ENCODE measurements at places on chromosomes 13 and 19.

DNA sequence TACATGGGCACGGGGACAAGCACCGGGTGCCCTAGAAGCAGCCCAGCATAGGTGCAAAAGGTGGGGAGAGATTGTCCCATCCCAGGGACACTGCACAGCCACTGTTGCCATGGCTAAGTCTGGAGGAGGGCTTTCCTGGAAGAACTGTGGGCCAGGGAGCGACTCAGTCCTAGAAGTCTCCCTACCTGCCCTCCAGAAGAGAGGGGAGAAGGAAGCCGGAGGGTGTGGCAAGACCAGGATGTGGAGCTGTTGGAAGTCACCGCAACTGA, 2.3 kb upstream of the FBN3 start:
- no peak for DNase-seq

- peak; percentile 80 for DNase-seq
Measured at GRCh38 chr19:24086974-24087595, at the start of gene ZNF254. Gene ZNF254 (plus strand): TSS chr19:24087187. CDS start chr19:24087308, 121 bp downstream.

- no peak for DNase-seq
Measured at GRCh38 chr19:46218160-46218559, 11.4 kb upstream of the IGFL1 start.

- DNase-seq, result no peak
Measured at GRCh38 chr19:38606131-38606530, 11.6 kb downstream of the MAP4K1 start.

GRCh38 chr13:80562433-80563156, 221.7 kb upstream of the SPRY2 start:
- DNase-seq, result no peak

DNA sequence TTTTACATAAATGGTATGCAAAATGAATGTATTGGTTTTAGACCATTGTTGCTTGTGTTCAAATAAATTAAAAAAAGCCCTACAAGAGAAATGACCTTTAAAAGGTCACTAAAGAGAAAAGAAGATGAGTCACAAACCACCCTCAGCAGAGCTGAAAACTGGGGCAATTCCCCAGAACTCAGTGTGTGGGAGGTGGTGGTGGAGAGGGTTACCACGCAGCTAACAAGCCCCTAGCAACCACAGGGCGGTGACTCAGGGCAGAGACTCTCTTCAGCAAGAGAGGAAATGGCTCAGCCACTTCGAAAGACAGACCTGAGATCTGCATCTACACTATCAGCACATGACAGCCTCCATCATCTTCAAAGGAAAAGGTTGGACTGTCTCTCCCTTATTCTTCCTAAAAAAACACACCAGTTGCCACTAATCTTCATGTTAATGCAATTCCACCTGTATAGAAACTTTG, 29.4 kb upstream of the NDFIP2 start:
- no peak for DNase-seq

DNA sequence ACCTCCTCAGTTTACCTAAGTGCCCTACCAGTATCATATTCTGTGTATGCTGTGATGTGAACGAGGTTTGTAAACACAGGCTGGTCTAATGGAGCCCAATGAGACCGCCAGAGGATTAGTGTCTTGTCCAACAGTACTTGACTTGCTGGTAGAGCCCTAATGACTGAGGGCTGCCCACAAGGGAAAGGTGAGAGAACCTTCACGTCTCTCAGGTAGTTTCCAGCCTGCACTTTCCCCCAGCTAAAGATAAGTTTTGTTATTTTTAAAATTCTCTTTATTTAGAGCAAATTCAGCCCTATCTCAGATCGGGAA, 498 bp upstream of the RBM26 start:
- DNase-seq, result no peak

GRCh38 chr19:47176627-47177090, 46.0 kb downstream of the SAE1 start:
- no peak for DNase-seq

DNA sequence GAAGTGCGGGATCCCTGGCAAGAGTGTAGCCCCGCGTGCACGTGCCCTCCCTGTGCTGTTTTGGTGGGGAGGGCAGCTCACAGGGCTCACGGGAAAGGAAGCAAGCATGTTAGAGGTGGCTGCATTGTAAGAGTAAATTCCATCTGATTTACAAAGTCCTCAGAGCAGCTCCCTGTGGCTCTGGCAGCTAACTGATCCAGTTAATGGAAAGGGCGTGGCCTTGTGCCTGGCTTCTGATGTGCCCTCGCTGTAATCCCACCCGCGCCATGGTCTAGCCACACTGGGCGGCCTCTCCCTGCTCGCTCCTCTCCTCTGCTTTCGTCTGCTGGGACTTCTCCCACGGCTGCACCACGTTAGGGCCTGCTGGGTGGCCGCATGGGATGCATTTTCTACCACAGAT, 258.5 kb downstream of the FGF9 start:
- no peak for DNase-seq

DNA sequence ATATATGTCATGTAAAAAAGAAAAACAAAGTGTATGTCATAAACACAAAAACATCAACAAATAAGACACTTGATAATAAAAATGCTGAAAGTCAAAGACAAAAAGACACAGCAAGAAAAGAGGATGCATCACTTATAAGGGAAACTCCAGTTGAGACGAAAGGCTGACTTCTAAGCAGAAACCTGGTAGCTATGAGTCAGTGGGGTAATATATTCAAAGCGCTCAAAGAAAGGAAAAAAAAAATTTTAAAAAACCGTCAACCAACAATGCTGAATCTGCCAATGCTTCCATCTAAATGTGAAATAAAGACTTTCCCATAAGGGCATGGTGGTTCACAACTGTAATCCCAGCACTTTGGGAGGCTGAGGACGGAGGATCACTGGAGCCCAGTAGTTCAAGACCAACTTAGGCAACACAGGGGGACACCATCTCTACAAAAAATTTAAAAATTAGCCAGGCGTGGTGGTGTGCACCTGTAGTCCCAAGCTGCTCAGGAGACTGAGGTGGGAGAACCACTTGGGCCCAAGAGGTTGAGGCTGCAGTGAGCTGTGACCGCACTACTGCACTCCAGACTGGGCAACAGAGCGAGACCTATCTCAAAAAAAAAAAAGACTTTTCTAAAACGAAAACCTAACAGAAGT, 24.0 kb downstream of the USP12 start:
- DNase-seq, result no peak

GRCh38 chr19:38361633-38362075, 12.7 kb upstream of the PSMD8 start:
- DNase-seq, result peak; percentile 37

DNA sequence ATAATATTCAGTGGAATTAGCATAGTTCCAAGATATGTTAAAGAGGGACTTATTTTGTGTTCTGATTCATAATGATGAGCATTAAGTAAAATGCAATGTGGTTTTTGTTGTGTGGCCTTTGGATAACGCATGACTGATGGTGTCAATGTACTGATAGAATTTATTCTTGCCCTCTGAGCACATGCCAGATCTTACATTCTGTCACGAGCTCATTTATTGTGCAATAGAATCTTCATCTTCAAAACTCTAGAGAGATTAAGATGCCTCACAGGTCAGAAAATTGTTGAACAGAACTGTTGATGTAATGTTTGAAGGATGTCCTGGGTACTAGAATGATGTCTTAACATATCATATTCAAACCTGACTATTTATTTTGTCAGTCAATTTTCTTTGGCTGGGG, 148.0 kb upstream of the HTR2A start:
- DNase-seq, result no peak

DNA sequence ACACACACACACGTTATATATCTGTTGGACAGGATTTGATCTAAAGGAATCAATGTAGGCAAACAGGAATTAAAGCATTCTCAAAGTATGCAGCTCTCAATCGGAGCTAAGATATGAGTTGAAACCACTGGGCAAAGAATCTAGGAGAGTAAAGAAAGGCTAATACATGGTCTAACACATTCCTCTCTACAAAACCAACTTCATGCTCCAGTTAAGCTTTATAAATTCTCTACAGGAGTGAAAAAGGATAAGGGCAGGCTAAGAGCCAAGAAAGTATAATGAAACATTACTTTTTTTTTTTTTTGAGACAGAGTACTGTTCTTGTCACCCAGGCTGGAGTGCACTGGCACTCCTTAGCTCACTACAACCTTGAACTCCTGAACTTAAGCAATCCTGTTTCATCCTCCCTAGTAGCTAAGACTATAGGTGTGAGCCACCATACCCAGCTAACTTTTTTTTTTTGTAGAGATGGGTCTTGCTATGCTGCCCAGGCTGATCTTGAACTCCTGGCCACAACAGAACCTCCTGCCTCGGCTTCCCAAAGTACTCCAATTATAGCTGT, 10.6 kb downstream of the FBXL3 start:
- no peak for DNase-seq

DNA sequence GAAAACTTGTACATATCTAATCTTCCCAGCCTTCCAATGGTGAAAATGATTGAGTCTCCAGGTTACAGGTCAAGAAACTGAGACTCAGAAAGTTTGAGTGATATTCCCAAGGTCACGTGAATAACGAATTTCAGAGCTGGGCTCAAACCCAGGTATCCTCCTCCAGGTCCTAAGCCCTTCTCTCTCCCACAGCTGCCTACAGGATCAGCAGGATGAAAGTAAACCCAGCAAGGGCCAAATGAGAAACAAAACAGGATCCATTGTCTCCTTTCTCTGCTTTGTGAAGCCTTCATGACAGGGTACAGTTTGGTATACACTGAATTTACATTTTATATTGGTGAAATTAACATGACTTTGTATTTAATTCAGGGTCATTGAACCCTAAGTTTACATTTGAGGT, 208.1 kb downstream of the RBM26 start:
- DNase-seq, result no peak

- no peak for DNase-seq
Measured at GRCh38 chr13:80860845-80861244, 519.9 kb upstream of the SPRY2 start.

- DNase-seq, result no peak
Measured at GRCh38 chr19:48169578-48169938, 586 bp downstream of the LIG1 start.

DNA sequence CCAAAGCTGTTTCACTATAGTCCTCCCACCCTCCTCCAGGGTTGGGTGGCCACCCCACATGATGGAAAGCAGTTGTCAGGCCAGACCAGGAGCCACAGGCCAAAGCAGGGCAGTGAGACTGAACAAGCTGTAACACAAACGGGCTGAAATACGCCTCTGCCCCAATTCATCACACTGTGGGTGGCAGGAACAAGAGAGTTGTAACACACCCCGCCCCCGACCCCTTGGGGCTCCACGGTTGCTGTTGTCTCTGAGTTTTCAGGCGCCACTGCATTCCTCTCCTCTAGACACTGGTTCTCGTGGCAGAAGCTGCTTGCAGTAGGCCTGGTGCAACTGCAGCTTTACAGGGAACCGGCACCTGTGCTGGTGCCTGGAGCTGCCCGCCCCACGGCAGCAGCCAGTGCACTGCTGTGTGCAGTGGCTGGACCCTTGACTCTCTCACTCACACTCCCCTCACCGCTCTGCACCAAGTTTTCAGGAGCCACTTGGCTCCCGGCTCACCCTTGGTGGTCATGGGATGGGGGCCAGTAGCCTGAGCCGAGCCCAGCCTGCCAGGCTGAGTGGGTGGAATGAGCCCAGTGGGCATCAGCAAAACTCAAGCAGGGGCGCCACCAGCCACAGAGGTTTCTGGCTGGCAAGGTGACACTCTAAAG, 1314.5 kb upstream of the MIR17HG start:
- no peak for DNase-seq

DNA sequence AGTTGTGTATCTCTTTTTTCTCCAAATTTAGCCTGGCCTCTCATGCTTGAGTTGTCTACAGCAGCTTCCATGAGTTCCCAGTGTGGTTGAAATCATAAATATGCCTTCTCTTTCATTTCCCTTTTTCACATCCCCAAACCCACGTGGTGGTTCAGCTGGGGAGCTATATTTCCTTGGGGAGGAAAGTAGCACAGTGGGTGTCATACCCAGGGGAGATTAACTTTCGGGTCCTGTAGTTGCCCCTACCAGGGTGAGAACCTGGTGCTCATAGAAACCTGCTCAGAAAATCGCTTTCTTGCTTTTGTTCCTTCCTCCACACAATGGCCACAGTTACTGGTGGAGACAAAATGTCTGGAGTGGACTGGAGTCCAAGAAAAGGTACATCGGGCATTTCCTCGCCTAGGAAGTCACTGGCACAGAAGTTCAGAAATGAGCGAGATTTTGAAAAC, 7.0 kb upstream of the LILRA4 start:
- DNase-seq, result no peak

DNA sequence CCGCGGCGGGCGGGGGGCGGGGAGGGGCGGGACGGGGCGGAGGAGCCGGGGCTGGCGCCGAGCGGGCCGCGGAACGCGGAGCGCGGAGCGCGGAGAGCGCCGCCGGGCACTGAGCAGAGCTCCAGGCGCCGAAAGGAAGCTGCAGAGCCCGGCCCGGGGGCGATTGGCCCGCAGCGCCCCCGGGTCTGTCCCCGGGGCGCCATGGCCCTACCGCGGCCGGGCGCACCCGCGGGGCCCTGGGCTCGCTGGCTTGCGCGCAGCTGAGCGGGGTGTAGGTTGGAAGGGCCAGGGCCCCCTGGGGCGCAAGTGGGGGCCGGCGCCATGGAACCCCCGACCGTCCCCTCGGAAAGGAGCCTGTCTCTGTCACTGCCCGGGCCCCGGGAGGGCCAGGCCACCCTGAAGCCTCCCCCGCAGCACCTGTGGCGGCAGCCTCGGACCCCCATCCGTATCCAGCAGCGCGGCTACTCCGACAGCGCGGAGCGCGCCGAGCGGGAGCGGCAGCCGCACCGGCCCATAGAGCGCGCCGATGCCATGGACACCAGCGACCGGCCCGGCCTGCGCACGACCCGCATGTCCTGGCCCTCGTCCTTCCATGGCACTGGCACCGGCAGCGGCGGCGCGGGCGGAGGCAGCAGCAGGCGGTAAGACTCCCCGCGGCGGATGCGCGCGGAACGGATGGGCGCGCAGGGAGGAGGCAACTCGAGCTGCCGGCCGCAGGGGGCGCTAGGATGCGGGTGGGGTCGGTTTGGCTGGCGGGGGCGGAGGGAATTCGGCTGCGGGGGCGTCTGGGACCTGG, at the start of gene PDE4A:
Gene PDE4A (plus strand): TSS at position 95 of the 796 bp plus-strand sequence. CDS start 227 bp downstream, at position 322.
- DNase-seq, result no peak

DNA sequence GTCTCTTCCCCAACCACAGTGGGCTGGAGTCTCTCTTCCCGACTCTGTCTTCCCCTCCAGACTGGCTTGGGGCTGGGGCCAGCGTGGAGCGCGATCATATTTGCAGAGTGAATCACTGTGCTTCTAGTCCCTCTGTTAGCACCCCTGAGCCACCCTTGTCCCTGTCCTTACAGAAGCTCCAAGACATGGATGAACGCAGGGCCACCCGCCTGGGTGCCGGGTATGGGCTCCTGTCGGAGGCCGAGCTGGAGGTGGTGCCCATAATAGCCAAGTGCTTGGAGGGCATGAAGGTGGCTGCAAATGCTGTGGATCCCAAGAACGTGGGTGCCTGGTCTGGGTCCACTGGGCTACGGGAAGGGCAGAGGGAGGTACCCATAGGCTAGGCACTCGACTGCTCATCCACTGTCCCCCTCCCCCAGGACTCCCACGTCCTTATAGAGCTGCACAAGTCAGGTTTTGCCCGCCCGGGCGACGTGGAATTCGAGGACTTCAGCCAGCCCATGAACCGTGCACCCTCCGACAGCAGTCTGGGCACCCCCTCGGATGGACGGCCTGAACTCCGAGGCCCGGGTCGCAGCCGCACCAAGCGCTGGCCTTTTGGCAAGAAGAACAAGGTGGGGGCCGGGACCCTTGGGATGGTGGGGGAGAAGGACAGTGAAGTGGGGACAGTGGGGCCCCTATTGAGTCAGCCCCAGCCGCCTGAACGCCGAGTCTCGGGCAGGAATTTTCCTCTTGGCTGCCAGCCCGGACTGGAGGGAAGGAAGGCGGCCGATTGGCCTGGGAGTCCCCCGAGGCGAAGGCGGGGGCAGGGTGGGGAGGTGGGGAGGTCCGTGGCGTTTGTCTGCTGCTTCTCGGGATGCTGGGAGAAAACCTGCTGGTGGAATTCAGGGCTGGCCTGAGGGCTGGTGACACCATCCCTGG, 5.2 kb downstream of the TRIP10 start:
- no peak for DNase-seq

- no peak for DNase-seq
Measured at GRCh38 chr13:74860789-74861188, 621.2 kb downstream of the TBC1D4 start.

Measured in epithelial cell of prostate (primary cell).